ENCODE measurements at places on chromosomes 12 and 14. TPM values are rescaled to one million over a fixed set of nuclear protein-coding genes. Genes with fewer than 3 reads are reported as not detected.

GRCh38 chr14:24251880-24252288 is 9.5 kb upstream of the TINF2 start:
- peak; percentile 75 for ATAC-seq

The TGM1 gene
- total RNA-seq = 2.6 TPM

The CACNA2D4 gene
- total RNA-seq = 0.23 TPM

GRCh38 chr12:113924341-113924740 is 41.8 kb downstream of the RBM19 start:
- no peak for ATAC-seq

GRCh38 chr14:102363182-102363943 is 622 bp downstream of the TECPR2 start:
- peak; percentile 20 for ATAC-seq

The SOAT2 gene
- not detected for total RNA-seq

The C12orf54 gene
- total RNA-seq = 4.9 TPM

- ATAC-seq = peak; percentile 72
Measured at GRCh38 chr12:57057067-57057751, 7.3 kb upstream of the MYO1A start.

All from motor neuron (in vitro differentiated cells).